Stimulated activated CD4-positive, alpha-beta T cell treated with anti-CD3 and anti-CD28 coated beads, TNF-alpha, amount 100 ng/mL, for 1 hour (primary cell): ENCODE measurements at places on chromosomes 13 and 19.

GRCh38 chr13:26707122-26708006, 53.2 kb downstream of the GPR12 start:
- no peak for DNase-seq

GRCh38 chr13:70723732-70724131, 615.5 kb upstream of the KLHL1 start:
- no peak for DNase-seq

GRCh38 chr19:44822177-44822576, 13.3 kb downstream of the BCAM start:
- no peak for DNase-seq

DNA sequence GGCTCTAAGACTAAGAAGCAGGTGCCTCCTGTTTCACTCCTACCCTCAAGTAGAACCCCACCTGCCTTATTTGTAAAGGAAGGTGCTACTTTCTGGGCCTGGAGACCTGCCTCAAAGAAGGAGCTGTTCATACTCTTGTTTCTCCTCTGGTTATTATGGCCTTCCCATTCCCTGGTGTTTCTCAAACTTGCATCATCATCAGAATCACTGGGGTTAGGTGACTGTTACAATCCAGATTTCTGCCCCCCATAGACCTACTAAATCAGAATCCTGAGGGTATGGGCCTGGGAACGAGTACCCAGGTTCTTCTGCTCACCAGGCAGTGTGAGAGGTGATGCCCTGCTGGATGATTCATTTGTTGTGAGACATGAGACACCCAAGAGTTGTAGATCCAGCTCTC, 18.4 kb downstream of the SAMD4B start:
- DNase-seq = no peak

DNA sequence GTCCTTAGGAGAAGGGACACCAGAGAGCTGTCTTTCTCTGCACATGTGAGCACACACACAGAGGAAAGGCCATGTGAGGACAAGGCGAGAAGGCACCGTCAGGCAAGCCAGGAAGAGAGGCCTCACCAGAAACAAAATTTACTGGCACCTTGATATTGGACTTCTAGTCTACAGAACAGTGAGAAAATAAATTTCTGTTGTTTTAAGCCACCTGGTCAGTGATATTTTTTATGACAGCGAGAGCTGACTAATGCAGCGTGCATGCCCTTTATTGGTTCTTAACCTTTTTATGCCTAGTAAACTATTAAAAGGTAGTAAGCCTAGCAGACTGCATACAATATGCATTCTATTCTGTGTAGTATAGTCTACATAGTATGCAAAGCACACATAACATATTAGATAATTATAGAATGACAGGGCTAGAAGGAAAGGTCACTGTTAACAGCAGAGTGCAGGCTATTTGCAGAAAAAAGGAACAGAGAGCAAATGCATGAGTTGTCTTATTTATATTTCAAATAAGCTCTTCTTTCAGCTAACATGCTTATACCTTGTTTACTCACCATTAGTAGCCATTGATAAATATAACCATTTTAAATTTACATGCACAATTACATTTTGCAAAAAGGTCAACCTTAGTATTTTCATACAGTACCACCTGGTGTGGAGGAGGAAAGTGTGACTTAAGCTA, 25.2 kb upstream of the KATNAL1 start:
- DNase-seq = no peak

- no peak for DNase-seq
These were observed 13.4 kb upstream of the SIGLEC12 start for GRCh38 chr19:51514866-51515481.

DNA sequence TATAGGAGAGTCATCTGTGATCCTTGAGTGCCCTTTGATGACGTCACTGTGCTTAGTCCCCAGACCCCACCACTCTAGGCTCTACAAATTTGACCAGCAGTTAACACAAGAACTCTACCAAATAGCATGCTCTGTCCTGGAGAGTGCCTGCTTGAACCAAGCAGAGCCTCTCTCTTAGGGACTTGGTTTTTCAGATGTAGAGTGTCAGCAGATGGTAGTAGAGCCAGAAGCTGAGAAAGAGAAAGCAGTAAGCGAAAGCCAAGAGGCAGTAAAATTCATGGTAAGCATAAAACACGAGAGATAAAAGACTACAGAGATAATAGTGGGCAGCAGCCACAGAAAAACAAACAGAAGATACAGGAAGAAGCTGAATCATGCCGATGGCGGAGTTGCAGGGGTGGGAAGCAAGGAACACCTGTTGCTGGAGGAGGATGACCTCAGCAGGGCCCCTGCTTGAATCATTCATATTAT, 193.3 kb downstream of the SLC7A1 start:
- DNase-seq = no peak

DNA sequence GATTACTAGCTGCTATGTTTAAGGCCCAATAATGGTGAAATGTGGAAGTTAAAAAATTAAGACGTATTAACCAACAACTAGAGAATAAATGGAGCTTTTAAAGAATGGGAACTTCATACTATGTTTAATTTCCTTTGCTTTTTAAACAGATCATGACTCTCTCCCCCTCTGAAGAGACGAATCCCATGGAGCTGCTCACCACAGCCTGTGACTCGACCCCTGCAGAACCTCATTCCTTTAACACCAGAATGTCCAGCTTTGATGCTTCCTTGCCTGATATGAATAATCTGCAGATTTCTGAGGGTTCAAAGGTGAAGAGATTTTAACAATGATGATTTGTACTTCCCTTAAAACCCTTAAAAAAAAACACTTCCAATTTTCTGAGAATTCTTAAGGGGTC, 53.0 kb downstream of the ZAR1L start:
- DNase-seq = no peak

DNA sequence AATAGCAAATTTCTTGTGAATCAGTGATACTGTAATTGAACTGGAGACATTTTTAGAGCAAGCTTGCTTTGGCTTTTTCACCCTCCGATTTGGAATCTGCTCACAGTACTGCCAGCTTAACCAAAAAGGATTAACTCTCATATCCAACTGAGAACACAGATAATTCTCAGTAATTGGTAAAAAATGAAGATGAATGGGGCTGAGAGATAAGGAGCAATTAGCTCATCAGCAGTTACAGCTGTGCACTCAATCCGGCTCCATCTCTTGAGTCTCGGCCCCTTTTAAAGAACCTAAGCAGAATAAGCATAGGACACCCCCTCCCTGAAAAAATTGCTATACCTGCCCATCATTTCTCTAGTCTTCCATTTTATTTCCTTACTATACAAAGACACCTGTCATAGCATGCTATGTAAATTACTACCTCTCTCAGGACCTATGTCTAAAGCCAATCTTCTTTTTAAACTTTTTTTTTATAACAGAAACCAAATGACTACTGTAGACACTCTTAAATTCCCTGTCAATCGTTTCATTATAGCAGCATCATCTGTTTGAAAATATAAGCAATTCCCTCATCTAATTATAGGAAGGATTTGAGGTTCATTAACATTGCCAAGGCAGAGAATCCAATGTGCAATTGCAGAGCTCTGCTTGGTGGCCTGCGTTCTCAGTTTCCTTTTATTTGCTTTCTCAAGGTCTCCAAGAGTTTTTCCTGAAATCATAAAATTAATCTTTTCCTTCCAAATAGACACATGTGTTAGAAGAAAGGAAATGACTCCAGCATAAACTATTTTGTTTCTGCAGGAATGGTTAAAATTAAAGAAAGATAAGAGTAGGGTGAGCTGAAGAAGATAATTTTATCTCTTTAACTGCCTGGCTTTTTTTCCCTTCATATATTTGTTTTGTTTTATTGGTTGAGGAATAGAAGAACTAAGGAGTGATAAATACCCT, 242.1 kb downstream of the DACH1 start:
- no peak for DNase-seq

DNA sequence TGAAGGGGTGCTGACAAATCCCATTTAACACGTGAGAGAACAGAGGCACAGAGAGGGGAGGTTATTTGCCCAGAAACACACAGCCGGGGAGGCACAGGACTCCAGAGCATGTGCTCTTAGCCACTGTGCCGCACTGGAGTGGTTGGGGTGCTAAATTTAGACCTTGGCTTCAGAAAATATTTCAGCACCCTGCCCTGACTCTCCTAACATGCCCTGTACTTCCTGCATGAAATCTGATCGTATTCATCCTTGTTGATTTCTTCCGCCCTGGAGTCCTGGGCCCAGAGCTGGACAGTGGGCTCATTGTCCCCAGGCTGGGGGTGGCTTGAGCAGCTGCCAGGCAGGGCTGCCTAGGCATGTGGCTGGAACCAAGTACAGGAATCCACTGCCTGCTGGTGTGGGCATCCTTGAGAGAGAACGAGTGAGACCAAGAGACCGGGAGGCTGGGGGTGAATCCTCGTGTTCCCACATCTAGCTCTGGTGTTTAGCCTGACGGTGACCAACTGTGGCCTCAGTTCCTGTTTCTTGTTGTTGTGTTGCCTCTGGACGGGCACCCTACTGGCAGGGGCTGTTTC, 5.3 kb downstream of the SLC27A1 start:
- no peak for DNase-seq

DNA sequence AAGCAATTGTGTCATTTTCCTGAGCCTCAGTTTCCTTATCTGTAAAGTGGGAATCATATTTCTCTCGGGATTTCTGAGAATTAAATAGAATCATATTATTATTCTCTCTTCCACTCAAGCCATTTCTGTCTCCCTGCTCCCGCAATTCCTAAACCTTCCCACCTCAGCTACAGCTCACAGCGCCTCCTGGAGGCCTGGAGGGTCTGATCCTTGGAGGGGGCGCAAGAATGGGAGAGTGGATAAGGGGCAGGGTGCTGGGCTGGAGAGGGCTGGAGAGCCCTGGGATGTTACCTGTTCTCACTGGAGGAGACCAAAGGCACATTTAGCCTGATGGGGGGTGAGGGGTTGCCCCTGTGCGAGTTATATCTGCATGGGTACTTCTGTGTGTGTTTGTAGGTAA, 31.1 kb upstream of the CYP2S1 start:
- no peak for DNase-seq

DNA sequence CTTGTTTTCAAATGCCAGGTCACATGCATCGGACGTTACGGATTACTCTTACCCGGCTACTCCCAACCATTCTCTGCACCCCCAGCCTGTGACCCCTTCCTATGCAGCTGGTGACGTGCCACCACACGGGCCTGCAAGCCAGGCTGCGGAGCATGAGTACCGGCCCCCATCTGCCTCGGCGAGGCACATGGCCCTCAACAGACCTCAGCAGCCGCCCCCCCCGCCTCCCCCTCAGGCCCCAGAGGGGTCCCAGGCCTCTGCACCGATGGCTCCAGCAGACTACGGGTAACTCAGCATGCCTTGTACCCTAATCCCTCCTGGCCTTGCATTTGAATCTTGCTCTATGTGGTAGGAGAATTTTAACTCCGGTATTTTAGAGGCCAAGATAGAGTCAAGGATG, 79.5 kb downstream of the GPR12 start:
- DNase-seq = no peak
